Liver (tissue), 10 donors: ENCODE measurements at places on chromosomes 12 and 14. TPM values are rescaled to one million over a fixed set of nuclear protein-coding genes. Genes with fewer than 3 reads are reported as not detected.

DNA sequence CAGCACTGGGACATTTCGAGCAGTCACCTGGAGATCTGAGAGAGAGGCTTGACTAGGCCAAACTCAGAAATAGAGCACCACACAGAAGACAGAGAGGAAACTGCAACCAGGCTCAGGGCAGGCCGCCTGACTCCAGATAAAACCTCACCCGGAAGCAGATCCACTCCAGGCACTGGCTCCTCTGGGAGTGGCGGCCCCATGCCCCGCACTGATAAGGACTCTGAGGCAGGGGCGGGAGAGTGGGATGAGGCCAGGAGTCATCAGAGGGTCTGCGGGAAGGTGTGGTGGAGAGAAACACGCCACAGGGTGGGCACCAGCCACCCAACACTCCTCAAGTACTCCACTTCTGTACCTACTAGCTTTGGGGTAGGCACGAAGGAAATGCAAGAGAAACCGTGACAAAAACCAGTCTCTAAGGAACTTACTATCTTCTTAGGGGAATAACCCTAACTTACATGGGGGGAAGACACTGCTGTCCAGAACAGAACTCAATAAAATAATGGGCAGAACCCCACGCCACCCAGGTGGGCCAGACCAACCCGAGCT, 71.3 kb downstream of the CHGA start:
- DNase-seq = no peak
- no peak overlapping the region for H3K4me3 ChIP-seq
- H3K36me3 ChIP-seq = no peaks in the 10 kb centered on the region

DNA sequence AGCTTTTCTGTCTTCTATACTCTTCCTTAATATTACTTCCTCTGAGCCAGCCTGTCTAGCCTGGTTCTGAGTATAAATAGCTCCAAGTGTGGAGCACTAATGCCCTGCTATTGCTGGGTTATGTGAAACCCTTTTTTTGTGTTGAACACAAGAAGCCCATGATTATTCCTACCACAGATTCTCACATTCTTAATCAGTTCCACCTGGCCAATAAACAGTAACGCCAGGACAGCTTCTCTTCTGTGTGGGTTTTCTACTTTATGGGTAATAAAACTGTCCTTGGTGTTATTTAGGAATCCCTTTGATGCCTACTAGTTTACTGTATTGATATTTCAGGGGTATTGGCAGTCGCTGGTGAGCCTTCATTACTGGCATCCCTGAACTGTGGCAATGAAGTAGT, 48.9 kb upstream of the LRIG3 start:
- no peaks in the 10 kb centered on the region for H3K36me3 ChIP-seq
- DNase-seq = no peak
- H3K27ac ChIP-seq = no peak overlapping the region
- H3K27me3 ChIP-seq = no peaks in the 10 kb centered on the region

DNA sequence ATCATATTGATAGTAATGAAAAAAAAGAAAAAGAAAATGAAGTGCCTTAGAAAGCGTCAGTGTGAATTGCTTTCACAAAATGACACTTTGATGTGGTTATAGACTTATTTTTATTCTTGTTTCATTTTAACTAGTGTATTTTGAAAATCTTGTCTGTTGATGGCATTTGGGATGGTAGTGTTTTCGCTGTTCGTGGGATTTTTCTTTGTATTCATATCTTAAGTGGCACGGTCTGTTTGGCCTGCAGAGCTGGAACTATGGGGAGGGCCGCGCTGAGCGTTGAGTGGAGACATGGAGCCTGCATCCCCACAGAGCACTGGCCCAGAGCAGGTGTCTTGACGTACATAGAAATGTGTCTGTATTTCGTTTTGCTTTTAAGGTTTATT, 61.6 kb downstream of the WDR20 start:
- no peak overlapping the region for H3K4me3 ChIP-seq
- H3K4me1 ChIP-seq = no peaks in the 10 kb centered on the region
- H3K36me3 ChIP-seq = peaks cover 25% of the 10 kb centered on the region

GRCh38 chr14:76373456-76373855, 2.5 kb upstream of the ESRRB start:
- H3K4me1 ChIP-seq = peaks cover 6% of the 10 kb centered on the region
- no peaks in the 10 kb centered on the region for H3K36me3 ChIP-seq
- no peaks in the 10 kb centered on the region for H3K27me3 ChIP-seq

GRCh38 chr14:83133981-83134645, 1600.5 kb upstream of the SEL1L start:
- no peaks in the 10 kb centered on the region for H3K4me1 ChIP-seq
- no peaks in the 10 kb centered on the region for H3K27me3 ChIP-seq
- H3K36me3 ChIP-seq = no peaks in the 10 kb centered on the region
- DNase-seq = no peak

DNA sequence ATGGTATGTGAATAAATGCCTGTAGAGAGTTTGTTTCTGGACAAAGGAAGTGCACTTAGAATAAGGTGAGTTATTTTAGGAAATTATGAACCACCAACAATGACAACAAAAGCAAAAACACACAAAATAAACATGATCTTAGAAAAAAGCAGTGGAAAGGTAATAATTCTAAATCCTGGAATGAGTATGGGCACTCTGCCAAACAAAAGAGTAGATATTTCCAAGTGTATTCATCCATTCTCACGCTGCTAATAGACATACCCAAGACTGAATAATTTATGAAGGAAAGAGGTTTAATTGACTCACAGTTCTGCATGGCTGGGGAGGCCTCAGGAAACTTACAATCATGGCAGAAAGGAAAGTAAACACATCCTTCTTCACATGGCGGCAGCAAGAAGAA, 269.3 kb upstream of the NPAS3 start:
- no peaks in the 10 kb centered on the region for H3K27me3 ChIP-seq
- no peaks in the 10 kb centered on the region for H3K36me3 ChIP-seq
- no peak for DNase-seq
- H3K4me1 ChIP-seq = no peaks in the 10 kb centered on the region

DNA sequence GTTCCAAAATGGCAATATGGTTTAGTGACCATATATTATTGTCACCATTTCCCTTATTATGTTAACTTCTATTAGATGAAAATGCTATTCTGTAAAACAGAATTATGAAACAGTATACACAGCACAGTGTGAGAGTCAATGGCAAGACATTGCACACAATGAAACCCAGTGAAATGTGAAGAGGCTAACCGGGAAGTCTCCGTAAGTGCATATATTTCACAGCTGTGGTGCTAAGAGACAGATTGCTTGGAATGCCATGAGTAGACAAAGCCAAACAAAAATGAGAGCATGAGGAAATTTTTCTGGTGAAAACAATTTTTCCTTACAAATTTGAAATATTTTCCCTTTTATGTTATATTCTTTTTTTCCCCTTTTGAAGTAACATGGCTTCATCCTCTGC, 49.4 kb downstream of the DYRK2 start:
- no peaks in the 10 kb centered on the region for H3K4me1 ChIP-seq
- no peaks in the 10 kb centered on the region for H3K36me3 ChIP-seq
- no peak overlapping the region for H3K4me3 ChIP-seq
- no peak overlapping the region for H3K27ac ChIP-seq
- no peak for DNase-seq

DNA sequence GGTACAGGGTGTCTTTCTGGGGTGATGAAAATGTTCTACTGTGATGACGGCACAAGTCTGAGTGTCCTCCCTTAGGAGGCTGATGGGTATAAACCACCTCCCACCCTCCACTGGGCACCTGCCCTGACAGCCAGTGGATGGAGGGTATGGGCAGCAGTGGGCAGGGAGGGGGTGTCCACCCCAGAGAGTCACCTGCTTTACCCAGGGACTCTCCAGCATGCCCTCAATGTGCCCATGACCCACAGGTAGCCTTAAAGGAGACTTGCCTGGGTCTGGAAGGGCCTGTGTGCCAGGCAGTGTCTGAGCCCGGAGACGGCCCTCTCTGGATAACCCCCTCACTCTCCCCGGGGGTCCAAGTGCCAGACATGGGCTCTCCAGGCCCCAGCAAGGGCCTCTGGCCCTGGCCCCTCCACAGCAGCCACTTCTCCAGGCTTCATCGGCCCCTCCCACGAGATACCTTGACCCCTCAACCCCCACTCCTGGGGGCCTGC, 38.8 kb downstream of the CCNK start:
- H3K4me1 ChIP-seq = peaks cover 7% of the 10 kb centered on the region
- no peak overlapping the region for H3K27ac ChIP-seq
- DNase-seq = no peak
- H3K4me3 ChIP-seq = no peak overlapping the region

- no peak overlapping the region for H3K27ac ChIP-seq
- no peak overlapping the region for H3K4me3 ChIP-seq
- H3K27me3 ChIP-seq = no peaks in the 10 kb centered on the region
Observed at GRCh38 chr12:325906-326305, 63.2 kb downstream of the KDM5A start.

- no peaks in the 10 kb centered on the region for H3K27me3 ChIP-seq
- no peak overlapping the region for H3K27ac ChIP-seq
- no peak for DNase-seq
- H3K4me1 ChIP-seq = peaks cover 29% of the 10 kb centered on the region
Observed at GRCh38 chr12:122876731-122877130, 19.2 kb downstream of the VPS37B start.

DNA sequence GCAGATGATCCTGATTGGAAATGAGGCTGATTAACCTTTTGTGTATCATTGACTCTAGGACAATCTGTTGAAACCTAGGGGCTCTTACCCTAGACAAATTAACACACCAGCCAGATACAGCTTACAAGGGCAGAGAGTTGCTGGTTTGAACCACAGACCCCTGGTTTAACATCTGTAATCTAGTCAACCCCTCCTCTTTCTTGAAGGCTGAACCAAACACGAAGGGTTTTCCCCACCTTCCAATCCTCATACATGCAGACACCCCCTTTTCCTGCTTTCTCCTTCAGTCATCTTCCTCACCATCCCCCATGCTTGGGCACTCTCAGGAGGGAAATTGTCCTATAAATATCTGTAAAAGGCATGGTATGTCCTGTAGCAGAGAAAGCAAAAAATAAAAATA, 126.0 kb upstream of the HIF1A start:
- H3K4me3 ChIP-seq = no peak overlapping the region
- no peaks in the 10 kb centered on the region for H3K27me3 ChIP-seq
- no peaks in the 10 kb centered on the region for H3K36me3 ChIP-seq
- peaks cover 8% of the 10 kb centered on the region for H3K4me1 ChIP-seq
- DNase-seq = no peak

DNA sequence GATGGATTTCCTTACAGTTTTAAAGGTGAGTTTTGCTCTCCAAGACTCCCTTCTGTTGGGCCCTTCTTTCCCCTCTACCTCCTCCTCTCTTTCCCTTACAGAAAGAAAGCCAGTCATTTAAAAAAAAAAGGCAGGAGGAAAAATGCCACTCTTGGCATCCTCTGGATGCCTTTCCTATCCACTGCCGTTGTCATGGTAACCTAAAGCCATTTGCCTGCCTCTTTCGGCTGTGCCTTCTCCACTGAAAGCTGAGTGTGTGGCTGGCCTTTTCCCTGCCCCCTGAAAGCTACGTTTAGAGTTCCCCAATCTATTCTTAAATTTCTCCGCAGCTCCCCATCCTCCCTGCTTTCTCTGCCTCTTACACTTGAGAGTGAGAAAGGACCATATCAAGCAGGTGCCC, 67.1 kb downstream of the TUNAR start:
- no peaks in the 10 kb centered on the region for H3K36me3 ChIP-seq
- H3K4me1 ChIP-seq = no peaks in the 10 kb centered on the region
- no peak for DNase-seq
- no peak overlapping the region for H3K27ac ChIP-seq
- H3K4me3 ChIP-seq = no peak overlapping the region

- H3K27me3 ChIP-seq = no peaks in the 10 kb centered on the region
- H3K4me1 ChIP-seq = no peaks in the 10 kb centered on the region
- DNase-seq = no peak
- H3K4me3 ChIP-seq = no peak overlapping the region
Observed at GRCh38 chr12:18429366-18429765, 168.0 kb downstream of the PIK3C2G start.

- H3K4me1 ChIP-seq = no peaks in the 10 kb centered on the region
- no peak overlapping the region for H3K27ac ChIP-seq
- no peaks in the 10 kb centered on the region for H3K36me3 ChIP-seq
- no peak for DNase-seq
- H3K4me3 ChIP-seq = no peak overlapping the region
- no peaks in the 10 kb centered on the region for H3K27me3 ChIP-seq
Observed at GRCh38 chr12:89783359-89784060, 74.9 kb upstream of the ATP2B1 start.

- peaks cover under 1% of the 10 kb centered on the region for H3K4me1 ChIP-seq
- H3K27me3 ChIP-seq = no peaks in the 10 kb centered on the region
- no peaks in the 10 kb centered on the region for H3K36me3 ChIP-seq
- H3K27ac ChIP-seq = no peak overlapping the region
Observed at GRCh38 chr14:101410126-101410525, 151.2 kb upstream of the DIO3 start.

The NOC4L gene
- total RNA-seq = 6.4 TPM

The LRRK2 gene
- total RNA-seq = 11.5 TPM

The KRT83 gene
- total RNA-seq = not detected

The GPRC5D gene
- 0.17 TPM for total RNA-seq

The IFT81 gene
- total RNA-seq = 4.9 TPM

The OTOGL gene
- 0.09 TPM for total RNA-seq

The NCOR2 gene
- 31.6 TPM for total RNA-seq

The FOXA1 gene
- 8.0 TPM for total RNA-seq

The AP5M1 gene
- total RNA-seq = 17.5 TPM

The DHH gene
- 0.09 TPM for total RNA-seq

The NTF3 gene
- total RNA-seq = 1.4 TPM
